ENCODE measurements at places on chromosomes 5 and 9. TPM values are rescaled to one million over a fixed set of nuclear protein-coding genes. Genes with fewer than 3 reads are reported as not detected.

DNA sequence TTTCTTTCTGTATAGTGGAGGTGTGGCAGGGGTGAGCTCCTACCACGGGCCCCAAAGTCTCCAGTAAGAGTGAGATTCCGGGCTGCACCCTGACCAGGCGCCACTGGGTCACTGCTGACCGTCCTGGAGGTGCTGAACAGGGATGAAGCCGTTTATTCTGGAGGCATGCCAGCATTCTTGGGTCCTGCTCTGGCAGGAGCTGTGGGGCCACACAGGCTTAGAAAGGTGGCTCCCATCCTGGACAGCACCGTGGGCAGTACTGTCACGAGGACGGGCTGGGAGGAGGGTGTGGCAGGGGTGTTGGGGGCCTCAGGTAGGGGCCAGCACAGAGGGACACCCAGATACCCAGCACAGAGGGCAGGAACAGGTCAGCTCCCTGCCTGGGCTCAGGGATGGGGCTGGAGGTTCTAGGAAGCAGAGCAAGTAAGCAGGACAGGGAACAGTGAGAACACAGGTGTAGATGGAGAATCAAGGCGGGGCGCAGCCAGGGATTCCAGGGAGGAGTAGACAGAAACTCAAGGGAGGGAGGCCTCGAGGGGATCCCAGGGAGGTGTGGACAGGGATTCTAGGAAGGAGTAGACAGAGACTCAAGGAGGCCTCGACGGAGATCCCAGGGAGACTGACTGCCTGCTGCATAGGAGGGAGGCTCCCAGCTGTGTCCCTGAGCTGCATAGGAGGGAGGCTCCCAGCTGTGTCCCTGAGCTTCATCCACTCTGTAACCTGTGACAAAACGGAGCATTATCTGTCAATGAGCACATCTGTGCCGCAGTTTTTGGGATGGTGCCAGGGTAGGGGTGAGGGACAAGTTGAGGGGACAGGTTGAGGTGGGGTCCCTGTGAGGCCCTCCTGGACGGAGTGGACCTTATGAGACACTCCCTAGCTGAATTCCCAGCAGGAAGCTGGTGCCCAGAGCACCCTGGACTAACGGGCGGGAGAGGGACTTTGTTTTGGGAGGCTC lies 1.1 kb upstream of the PLEKHG4B start:
- DNase-seq, result no peak

GRCh38 chr5:140677947-140678346 lies 4.6 kb upstream of the DND1 start:
- DNase-seq, result no peak

Gene FGD3
- 0.06 TPM for total RNA-seq

- DNase-seq, result no peak
Measured at GRCh38 chr9:126329476-126330275, 3.0 kb downstream of the MVB12B start.

GRCh38 chr5:108381350-108381953 lies 446 bp downstream of the FBXL17 start:
- peak; percentile 75 for DNase-seq

DNA sequence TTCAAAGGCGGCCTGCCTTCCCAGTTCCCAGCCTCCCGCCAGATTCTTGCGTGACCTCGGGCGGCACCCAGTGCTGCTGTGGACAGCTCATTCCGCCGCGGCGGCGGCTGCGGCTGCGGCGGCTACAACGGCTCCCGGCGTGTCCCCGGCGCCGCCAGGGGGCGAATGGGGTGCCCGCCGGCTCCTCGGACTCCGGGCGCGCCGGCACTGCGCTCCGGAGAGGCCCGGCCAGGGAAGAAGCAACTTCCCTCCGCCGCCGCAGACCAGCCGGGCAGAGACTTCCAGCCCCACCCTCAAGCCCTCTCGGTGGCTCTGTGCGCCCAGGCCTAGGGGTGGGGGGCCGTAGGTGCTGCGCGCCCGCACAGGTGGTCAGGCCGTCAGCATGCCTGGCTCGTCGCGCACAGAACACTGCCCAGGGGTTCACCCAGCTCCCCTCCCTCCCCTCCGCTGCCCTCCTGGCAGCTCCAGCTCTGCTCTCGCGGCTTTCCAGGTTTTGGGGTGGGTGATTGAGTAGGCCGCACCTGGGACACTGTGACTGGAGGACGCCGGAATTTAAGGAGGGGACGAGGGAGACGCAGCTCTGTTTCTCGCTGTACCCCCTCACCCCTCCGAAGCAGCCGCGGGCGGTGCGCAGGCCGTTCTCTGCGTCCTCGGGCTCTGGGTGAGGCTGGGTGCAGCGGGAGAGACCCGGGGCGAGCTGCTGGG lies 20.2 kb downstream of the IGIP start:
- DNase-seq, result peak; percentile 52

Gene PTGR1
- 2.4 TPM for total RNA-seq

DNA sequence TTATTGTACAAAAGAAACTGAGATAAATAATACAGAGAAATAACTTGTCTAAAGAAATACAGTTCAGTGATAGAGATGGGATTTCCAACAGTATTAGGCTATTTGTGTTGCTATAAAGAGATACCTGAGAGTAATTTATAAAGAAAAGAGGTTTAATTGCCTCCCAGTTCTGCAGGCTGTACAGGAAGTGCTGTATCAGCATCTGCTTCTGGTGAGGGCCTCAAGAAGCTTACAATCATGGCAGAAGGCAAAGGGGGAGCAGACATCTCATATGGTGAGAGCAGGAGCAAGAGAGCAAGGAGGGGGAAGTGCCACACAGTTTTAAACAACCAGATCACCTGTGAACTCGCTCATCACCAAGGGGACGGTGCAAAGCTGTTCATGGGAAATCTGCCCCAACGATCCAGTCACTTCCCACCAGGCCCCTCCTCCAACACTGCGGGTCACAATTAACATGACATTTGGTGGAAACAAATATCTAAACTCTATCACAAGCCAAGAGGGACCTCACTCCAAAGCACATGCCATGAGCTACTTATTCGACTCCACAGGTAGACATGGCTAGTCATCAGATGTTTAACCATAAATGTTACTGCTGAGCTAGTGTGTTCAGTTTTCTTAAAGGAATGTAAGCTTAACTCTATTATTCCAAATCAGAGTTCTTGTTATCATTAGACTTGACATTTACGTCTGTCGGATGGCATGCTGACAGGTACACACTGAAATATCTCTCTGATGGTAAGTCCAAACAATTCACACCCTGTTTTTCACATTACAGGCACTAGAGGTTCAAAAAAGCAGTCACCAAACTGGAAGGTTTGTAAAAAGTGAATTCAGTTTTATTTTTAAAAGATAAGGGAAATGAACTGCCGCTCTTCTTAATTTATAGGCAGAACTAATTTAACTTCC lies 82.2 kb downstream of the AUH start:
- DNase-seq, result no peak

- DNase-seq, result no peak
Measured at GRCh38 chr9:31744589-31744988, 639.9 kb upstream of the ACO1 start.

- DNase-seq, result no peak
Measured at GRCh38 chr5:175521313-175521833, 43.0 kb downstream of the SFXN1 start.

GRCh38 chr5:6311568-6312501 lies 66.5 kb downstream of the MED10 start:
- DNase-seq, result peak; percentile 86

- no peak for DNase-seq
Measured at GRCh38 chr9:2338777-2339365, 282.7 kb upstream of the VLDLR start.

Gene RALGDS
- total RNA-seq, result 21.7 TPM

GRCh38 chr9:1319436-1319835 lies 269.3 kb downstream of the DMRT2 start:
- no peak for DNase-seq

Gene C9orf50
- not detected for total RNA-seq

DNA sequence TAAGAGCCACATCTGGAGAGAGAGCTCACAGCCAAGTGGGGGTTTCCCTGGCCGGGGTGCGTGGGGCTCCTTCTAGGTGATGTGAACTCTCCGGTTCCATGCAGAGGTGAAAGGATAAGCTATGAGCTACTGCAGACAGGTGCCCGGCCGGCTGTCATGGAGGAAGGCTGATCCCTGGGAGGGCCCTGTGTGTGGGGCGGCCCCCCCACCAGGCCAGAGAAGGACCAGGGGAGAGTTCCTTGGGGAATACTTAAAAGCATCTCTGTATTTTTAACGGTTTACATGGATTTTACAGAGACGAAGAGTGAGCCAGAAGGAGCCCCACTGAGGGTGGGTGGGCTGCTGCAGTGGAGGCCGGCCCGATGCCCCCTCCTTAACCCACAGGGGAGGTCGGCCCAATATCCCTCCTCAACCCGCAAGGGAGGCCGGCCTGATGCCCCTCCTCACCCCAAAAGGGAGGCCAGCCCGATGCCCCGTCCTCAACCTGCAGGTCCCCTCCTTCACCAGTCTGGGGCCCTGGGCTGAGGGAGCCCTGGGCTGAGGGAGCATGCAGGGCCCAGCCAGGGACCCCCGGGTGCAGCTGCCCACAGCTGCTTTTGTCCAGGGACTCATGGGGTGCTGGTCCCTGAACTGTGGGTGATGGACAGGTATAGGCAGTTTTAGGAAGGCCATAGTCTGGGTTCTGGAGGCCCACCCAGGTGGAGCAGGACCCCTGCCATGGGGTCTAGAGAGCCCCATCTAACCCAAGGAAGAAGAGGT lies 31.9 kb downstream of the MRPL36 start:
- DNase-seq, result no peak

DNA sequence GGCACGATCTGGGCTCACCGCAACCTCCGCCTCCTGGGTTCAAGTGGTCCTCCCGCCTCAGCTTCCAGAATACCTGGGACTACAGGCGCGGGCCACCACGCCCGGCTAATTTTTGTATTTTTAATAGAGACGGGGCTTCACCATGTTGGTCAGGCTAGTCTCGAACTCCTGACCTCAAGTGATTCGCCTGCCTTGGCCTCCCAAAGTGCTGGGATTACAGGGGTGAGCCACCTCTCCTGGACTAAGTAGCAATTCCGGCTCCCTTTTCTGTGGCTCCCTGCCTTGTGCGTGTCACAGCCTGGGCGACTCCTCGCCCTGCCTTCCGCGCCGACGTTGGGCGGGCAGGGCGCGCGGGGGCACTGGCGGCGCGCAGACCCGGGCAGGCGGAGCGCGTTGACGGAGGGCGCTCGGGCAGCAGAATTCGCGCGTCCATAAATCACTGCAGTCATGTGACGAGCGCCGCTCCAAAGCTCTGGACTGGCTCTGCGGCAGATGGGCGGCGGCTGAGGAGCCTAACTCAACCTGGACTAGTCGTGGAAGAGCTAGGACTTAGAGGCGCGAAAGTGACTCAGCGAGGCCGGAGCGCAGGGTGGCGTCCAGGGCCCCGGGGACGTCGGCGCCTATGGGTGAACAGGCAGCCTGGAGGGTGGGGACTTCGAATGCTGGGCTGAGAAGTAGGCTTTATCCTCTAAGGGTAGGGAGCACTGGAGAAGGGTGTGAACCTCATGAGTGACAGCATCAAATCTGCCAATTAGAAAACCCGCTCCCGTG lies 1.4 kb upstream of the CIZ1 start:
- peak; percentile 93 for DNase-seq

DNA sequence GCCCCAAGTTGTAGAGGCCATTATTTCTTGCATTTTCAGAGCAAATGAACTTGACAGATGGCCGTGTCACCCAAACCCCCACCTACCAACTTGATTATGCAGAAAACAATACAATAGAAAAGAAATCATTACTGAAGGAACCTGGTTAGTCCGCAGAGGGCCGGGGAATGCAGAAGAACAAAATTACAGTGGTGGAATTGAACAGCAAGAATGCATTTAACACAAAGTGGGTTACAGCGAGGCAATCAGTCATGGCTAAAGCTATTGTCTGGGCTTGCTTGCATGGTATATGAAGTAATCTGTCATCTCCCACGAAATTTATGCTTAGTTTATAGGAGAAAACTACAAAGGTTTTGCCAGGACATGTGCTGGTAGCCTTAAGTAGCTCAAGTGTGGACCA lies 238.3 kb upstream of the IRX1 start:
- DNase-seq, result no peak

- DNase-seq, result no peak
Measured at GRCh38 chr9:135227641-135228251, 140.3 kb downstream of the OLFM1 start.

DNA sequence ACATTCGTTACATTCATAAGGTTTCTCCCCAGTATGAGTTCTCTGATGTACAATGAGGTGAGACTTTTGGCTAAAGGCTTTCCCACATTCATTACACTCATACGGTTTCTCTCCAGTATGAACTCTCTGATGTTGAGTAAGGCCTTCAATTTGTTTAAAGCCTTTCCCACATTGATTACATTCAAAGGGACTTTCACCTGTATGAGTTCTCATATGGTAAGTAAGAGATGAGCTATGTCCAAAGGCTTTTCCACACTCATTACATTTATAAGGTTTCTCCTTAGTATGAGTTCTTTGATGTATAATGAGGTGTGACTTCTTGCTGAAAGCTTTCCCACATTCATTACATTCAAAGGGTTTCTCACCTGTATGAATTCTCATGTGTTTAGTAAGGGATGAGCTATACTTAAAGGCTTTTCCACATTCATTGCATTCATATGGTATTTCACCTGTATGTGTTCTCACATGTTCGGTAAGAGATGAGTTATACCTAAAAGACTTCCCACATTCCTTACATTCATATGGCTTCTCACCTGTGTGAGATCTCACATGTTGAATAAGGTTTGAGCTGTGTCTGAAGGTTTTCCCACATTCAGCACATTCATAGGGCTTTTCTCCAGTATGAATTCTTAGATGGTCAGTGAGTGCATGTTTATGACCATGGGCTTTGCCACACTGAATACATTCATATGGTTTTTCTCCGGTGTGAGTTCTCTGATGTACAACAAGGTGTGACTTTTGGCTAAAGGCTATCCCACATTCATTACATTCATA lies 13.5 kb downstream of the ZFP37 start:
- DNase-seq, result peak; percentile 0

- DNase-seq, result peak; percentile 19
Measured at GRCh38 chr9:123382653-123383511, 26.9 kb downstream of the CRB2 start.

Gene ANXA2R
- 0.49 TPM for total RNA-seq

DNA sequence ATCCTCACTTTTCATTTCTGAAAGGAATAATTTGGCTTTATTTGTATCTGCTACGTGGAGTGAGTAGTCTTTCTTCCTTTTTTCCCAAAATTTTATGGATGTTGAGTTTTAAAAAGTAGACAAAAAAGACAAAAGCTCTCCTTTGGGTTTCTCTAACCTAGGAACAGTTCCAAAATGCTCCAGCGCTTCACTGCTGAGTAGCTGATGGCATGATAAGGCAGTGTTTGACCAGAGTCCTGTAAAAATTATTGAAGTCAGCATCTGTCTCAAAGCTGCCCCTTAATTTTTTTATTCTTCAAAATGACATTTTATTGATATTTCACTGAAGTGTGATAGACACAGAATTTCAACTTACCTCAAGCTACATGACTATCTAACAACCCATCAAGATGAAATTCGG lies 219.0 kb downstream of the ADAMTSL1 start:
- no peak for DNase-seq

Gene WNT8A
- total RNA-seq, result not detected

Measured in G401 (cell line).